ENCODE measurements at places on chromosomes 16 and 17. TPM values are rescaled to one million over a fixed set of nuclear protein-coding genes. Genes with fewer than 3 reads are reported as not detected.

VAMP2 gene
- total RNA-seq = 5.0 TPM

C1QTNF8 gene
- not detected for total RNA-seq

STAT3 gene
- total RNA-seq = not detected

BCL6B gene
- total RNA-seq = 0.12 TPM

GRCh38 chr17:17253406-17253805 is 16.4 kb upstream of the FLCN start:
- DNase-seq = no peak

DNA sequence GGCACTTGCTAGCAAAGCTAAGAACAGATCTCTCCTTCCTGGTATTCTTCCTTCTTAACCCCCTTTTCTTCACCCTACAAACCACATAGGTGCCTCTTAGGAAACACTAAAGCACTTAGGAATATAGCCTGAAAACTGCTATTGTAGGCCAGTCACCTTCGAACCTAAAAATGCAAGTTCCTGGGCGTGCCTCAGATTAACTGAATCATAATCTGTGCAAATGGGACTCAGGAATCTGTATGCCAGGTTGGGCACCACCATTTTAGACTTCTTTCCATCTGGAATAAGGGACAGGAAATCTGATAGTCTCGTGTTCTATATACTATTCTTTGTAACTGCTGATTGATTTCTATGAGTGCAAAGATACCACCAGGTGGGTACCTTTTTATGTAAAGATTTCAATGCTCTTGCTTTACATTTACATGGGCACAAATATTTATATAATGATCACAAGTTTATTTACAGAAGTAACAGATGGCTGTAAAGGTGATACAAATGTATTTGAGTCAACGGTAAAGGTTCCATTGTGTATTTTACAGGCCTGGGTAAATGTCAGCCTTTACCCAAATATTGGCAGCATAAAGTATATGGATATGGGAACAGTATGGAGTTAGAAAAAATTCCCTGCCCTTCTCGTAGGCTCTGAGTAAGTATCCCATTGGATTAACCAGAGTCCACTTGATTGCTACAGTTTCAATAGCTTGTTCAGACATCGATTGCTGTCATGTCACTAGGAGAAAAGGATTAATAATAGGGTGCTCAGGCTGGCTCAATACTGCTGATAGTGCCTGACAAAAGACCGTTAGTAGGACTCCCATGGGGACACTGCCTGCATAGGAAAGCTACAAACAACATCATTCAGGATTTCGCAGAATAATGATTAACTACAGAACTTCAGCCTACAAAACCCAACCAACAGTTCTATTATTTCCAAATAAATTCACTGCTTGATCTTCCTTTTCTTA is 124.7 kb downstream of the SNX11 start:
- DNase-seq = no peak

DNA sequence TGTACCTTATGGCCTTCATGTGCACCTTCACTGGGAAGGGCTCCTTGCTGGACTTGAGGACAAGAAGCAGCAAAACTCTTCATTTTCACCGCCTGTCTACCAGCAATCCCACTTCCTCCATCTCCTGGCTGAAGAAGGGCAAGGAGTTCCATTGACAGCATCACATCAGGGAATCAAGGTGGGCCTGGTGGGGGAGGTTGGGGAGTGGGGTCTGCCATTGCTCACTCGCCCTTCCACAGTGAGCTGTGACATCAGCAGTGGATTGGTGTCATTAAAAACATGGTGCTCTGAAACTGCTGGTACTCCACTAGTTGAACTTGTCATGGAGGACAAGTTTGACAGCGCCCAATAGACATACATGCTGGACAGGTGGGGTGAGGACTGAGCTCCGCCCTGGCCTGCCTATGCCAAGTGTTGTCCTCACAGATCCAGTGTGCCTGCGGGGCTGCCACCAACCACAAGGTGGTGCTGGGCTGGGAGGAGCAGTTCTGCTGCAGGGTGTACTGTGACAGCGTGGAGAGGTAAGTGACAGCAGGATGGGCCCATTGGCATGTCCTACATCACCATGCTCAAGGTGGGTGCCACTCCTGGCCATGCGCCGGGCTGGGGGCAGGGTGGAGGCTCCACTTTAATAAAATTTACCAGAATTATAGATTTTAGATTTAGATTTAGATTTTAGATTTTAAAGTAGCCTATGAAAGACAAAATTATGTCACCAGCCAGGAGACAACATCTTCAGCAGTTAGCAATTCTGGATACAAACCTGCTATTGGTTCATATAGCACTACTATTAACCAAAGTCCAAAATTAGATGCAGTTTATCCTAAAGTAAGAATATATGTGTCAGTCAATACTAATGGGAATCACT is 1729.1 kb downstream of the TP53TG3F start:
- DNase-seq = no peak

- DNase-seq = peak; percentile 83
Observed at GRCh38 chr17:79664930-79665737, 54.3 kb upstream of the RBFOX3 start.

- DNase-seq = no peak
Observed at GRCh38 chr16:55184052-55184451, 140.0 kb upstream of the IRX6 start.

- no peak for DNase-seq
Observed at GRCh38 chr17:42227849-42228700, 33.8 kb upstream of the GHDC start.

DNA sequence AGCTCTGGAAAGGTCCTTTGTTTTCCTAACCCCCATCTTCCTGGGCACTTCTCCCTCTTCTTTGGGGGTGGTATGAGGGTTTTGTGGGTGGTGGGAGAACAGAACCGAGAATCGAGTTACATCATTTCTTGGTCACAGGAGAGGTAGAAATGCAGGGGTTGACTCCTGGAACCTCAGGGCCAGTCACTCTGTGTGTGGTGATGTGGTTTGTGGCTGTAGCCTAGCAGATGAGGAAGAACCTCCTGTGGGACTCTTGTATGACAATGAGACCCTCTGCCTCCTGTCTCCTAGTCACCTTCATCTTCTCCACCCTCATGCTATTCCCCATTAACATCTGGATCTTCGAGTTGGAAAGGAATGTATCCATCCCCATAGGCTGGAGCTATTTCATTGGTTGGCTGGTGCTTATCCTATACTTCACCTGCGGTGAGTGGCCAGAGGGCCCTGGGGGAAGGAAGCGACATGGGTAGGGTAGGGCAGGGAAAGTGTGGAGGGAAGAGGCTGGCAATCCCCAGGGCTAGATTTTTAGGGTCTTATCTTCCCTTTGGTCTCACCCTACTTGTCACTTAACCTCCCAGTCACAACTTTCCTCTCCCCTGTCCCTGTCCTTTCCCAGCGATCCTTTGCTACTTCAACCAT is 5.5 kb downstream of the ODF4 start:
- no peak for DNase-seq

GRCh38 chr16:56789360-56789759 is 59.4 kb downstream of the NUP93 start:
- peak; percentile 56 for DNase-seq

GRCh38 chr16:63617047-63617989 is 1504.5 kb downstream of the CDH11 start:
- DNase-seq = no peak

DNA sequence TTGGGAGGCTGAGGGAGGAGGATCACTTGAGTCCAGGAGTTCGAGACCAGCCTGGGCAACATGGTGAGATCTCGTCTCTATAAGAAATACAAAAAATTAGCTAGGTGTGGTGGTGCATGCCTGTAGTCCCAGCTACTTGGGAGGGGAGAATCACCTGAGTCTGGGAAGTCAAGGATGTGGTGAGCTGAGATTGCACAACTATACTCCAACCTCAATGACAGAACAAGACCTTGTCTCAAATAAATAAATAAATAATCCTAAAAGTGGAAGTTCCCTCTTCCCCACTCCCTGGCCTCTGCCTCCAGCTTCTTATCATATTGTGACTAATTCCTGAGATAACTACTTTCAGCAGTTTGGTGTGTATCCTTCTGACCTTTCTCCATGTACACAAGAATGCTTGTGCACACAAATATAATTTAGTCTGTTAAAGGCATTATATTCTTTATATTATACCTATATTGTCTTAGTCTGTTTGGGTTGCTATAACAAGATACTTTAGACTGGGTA is 23.5 kb upstream of the DNAJA2 start:
- no peak for DNase-seq

DNA sequence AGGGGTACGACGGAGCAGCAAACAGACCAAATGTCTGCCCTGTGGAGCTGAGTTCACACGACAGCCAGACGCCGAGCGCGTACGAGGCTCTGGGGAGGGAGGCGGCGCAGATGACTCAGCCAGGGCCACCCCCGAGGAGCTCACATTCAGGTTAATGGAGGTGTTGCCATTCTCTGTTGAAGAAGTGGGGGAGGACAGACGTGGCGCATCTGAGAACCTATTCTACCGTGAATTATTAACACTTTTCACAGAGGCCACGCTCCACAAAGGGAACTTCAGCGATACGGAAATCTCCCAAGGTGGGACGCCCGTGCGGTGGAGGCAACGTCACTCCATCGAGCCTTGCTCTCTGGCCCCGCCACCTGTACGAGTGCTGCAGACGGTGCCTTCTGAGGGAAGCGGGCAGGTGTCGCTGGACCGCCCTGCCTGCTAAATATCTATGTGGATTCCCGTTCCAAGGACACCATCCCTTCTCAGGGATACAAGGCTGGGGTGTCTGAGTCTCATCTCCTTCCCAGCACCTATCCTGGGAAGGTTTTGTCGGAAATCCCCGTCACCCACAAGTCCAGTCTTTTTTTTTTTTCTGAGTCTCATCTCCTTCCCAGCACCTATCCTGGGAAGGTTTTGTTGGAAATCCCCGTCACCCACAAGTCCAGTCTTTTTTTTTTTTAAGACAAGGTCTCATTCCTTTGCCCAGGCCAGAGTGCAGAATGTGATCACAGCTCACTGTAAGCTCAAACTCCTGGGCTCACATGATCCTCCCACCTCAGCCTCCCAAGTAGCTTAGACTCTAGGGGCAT is 19.0 kb downstream of the ABR start:
- no peak for DNase-seq

DNA sequence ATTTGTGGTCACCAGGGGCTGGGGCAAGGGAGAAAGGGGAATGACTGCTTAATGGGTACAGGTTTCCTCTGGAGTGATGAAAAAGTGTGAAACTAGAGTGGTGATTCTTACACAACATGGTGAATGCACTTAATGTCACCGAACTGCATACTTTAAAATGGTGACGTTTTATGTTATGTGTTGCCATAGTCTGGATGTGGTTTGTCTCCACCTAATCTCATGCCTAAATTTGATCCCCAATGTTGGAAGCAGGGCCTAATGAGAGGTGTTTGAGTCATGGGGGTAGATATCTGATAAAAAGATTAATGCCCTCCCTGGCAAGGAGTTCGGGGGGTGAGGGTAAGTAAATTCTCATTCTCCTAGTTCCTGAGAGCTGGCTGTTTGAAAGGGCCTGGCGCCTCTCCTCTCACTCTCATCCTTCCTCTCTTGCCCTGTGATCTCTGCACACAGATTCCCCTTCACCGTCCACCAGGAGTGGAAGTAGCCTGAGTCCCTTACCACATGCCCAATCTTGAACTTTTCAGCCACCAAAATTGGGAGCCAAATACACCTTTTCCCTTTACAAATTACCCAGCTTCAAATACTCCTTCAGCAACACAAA is 15.3 kb downstream of the XPO6 start:
- DNase-seq = no peak

GRCh38 chr17:49565948-49566491 is 9.7 kb upstream of the NXPH3 start:
- DNase-seq = peak; percentile 46

- no peak for DNase-seq
Observed at GRCh38 chr16:81158964-81159363, 62.8 kb upstream of the GCSH start.

DNA sequence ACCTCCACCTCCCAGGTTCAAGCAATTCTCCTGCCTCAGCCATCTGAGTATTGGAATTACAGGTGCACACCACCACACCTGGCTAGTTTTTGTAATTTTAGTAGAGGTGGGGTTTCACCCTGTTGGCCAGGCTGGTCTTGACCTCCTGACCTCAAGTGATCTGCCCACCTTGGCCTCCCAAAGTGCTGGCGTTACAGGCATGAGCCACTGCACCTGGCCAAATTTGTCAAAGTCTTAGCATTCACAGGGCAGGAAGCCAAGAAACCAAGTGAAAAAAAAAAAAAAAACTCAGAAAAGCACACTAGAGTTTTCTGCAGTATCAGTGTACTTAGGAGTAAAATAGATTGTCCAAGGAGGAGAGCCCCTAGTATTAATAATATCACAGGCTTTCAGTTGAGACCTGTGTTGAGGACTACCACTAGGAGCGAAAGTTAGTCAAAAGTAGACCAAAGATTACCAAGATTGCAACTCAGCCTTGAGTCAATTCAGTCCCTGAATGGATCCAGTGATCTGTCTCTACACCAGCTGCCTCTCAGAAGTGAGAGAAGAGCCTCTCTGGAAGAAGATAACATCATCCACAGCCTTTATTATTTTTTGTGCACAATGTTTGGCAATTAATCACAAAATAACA is 159.7 kb downstream of the CEP112 start:
- DNase-seq = no peak

All from PC-3 (cell line).